ENCODE measurements at places on chromosomes 3 and 15.

DNA sequence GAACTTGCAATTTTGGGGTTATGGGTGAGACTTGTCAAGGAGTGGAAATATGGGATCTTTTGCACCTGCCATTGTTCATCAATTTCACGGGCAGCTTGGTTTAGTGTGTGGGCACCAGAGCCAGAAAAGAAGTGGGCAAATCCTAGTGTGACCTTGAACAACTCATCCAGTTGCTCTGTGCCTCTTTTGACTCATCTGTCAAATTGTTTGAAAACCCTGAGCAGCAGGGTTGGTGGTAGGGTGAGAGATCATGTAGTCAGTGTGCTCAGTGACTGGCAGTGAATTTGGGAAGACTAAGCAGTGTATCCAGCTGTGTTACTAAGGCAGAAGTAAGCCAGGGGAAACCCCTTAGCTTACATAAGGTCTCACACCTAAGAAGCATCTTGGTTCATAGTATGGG lies 293.0 kb upstream of the TRIM42 start:
- DNase-seq = no peak

DNA sequence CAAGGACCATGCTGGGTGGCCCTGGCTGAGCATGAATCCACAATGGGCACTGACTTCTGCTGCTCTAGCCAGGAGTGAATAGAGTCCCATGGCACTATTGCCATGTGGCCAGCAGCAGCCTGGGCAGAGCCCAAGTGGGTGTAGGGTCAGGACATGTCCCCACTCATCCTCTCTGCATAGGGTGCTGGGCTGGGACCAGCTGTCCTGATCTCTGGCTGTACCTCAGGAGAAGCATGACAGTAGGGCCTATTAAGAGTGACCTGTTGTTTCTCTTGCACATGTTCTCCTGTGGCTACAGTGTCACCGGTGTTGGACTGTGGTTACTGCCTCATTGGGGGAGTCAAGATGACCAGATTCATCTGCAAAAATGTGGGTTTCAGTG lies 46.9 kb downstream of the DLEC1 start:
- no peak for DNase-seq

GRCh38 chr15:89383365-89384175 lies 48.9 kb upstream of the POLG start:
- no peak for DNase-seq

DNA sequence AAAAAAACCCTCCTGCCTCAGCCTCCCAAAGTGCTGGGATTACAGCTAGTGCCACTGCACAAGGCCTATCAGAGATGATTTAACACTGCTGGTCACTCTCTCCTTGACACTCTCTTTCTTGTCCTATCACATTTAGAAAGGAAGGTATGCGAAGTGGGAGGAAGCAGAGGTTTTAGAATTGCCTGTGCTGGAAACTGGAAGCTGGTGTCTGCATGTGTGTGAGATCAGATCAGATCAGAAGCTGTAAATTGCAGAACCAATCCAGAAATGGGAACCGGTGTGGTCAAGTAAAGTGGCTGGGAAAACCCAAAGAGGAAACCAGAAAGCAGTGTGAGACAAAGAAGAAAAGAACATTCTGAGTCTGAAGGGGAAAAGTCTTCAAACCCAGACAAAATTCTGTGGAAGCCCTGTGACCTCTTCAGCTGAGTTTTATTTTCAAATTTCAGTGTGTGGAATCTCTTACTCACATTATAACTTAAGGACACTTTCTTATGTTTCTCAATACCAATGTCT lies 2.8 kb downstream of the EFHB start:
- peak; percentile 49 for DNase-seq

GRCh38 chr15:87743562-87743961 lies 513.0 kb downstream of the NTRK3 start:
- no peak for DNase-seq

DNA sequence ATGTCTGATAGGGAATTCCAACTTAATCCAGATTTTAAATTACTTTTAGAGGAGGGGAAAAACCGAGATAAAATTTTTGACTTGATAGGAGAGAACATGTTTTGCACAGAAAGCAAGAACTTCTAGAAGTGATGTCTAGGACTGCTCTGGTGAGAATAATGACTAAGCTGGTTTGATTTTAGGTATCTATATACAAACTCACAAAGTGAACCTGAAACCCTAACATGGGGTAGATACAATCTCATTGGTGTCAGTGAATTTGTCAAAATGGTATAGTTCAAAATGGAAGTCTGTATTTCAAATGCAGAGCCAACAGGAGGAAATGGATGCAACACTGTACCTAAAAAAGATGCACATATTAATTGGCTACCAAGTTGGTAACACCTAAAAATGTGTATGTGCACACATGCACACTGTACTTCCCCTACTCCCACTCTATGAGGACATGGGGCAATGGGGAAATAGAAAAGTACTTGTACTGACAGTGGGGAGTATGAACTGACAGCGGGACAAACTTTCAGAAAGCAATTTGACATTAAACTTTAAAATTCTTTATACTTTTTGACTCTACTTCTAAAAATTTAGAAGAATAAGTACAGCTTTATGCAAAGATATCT lies 53.0 kb downstream of the NR1I2 start:
- no peak for DNase-seq

- DNase-seq = no peak
Measured at GRCh38 chr3:16670191-16670590, 65.0 kb upstream of the DAZL start.

GRCh38 chr3:65723985-65724384 lies 314.7 kb downstream of the MAGI1 start:
- no peak for DNase-seq

DNA sequence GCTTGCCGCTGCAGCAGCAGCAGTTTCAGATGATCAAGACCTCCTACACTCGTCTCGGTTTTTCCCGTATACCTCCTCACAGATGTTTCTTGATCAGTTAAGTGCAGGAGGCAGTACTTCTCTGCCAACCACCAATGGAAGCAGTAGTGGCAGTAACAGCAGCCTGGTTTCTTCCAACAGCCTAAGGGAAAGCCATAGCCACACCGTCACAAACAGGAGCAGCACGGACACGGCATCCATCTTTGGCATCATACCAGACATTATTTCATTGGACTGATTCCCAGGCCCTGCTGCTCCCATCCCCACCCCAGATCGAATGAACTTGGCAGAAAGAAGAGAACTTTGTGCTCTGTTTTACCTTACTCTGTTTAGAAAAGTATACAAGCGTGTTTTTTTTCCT lies 17.6 kb downstream of the CALML4 start:
- DNase-seq = no peak

- DNase-seq = no peak
Measured at GRCh38 chr3:61369678-61370077, 118.4 kb upstream of the FHIT start.

DNA sequence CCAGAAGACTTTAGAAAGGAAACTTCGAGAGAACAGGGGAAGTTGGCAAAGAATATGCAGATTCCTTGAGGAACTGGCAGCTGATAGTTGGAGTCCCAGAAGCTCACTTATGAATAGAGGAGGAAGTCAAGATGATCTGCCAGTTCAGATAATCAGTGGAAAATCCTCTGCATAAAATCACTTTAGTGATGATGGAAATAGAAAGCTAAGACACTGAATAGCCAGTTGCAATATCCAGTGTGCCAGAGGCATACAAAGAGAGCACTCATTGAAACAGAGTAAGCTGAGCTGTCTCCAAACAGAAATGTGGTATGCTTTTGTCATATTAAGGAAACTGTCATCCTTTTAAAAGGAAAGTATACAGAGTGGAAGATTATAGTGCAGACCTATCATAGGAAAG lies 1207.6 kb downstream of the OTOL1 start:
- no peak for DNase-seq

- DNase-seq = no peak
Measured at GRCh38 chr15:68590721-68591389, 12.1 kb downstream of the CORO2B start.

DNA sequence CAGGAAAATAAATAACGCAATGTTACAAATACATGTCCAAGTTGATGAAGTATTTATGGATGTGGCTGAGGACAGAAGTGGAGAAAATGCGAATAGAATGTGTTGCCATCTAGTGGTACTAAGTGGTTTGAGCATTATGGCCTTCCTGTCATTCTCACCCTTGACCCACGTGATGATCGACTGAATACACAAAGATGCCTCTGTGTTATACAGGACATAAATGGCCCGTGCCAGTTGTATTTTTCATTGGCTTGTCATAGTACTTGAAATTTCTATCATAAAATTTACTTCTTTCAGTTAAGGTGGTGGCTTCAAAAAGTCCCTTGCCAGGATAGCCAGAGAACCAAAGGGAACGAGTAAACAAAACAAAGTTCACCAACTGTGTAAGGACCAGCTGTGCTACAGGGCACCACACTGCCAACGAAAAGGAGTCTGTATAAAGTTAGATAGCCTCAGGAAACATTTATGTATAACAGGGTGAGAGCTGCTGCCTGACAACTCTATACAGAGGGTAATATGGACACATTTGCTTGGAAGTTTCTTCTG lies 103.7 kb downstream of the MYH15 start:
- no peak for DNase-seq

- no peak for DNase-seq
Measured at GRCh38 chr15:92930054-92930621, 30.0 kb downstream of the CHD2 start.

- no peak for DNase-seq
Measured at GRCh38 chr3:18623220-18623619, 198.1 kb upstream of the SATB1 start.

GRCh38 chr3:74001436-74001835 lies 376.7 kb upstream of the PDZRN3 start:
- no peak for DNase-seq

GRCh38 chr3:52881871-52882270 lies 15.5 kb downstream of the STIMATE start:
- no peak for DNase-seq

DNA sequence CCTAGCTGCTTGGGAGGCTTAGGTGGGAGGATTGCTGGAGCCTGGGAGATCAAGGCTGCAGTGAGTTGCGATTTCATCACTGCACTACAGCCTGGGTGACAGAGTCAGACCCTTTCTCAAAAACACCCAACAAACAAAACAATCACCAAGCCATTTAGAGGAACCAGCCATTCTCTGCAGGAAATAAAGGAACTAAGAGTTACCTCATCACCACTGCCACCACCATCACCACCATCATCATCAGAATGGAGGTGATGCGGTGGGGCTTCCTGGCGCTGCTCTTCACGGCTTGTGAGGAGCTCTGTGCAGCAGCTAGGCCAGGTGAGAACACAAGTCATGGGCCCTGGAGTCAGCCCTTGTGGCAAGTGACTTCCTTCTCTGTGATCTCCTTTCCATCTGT lies 37.7 kb upstream of the KLHL25 start:
- no peak for DNase-seq

All from stimulated activated CD8-positive, alpha-beta memory T cell treated with anti-CD3 and anti-CD28 coated beads, Interleukin-7, amount 100 ng/mL, for 48 hours (primary cell).